Ascending aorta (tissue), 2 donors: ENCODE measurements at places on chromosomes 3 and 15.
A peak's percentile ranks its signal among the peaks of the same experiment; 100 is the strongest.

GRCh38 chr3:40336511-40337135, 27.1 kb downstream of the EIF1B start:
- H3K27ac ChIP-seq = no peak overlapping the region
- H3K27me3 ChIP-seq = no peaks in the 10 kb centered on the region
- no peak for DNase-seq
- H3K4me1 ChIP-seq = no peaks in the 10 kb centered on the region
- no peaks in the 10 kb centered on the region for H3K36me3 ChIP-seq
- no peak overlapping the region for H3K4me3 ChIP-seq

GRCh38 chr3:193774272-193774915, 181.4 kb downstream of the OPA1 start:
- H3K36me3 ChIP-seq = no peaks in the 10 kb centered on the region
- H3K27ac ChIP-seq = no peak overlapping the region
- no peaks in the 10 kb centered on the region for H3K4me1 ChIP-seq
- no peak for DNase-seq
- H3K4me3 ChIP-seq = no peak overlapping the region
- no peaks in the 10 kb centered on the region for H3K27me3 ChIP-seq

DNA sequence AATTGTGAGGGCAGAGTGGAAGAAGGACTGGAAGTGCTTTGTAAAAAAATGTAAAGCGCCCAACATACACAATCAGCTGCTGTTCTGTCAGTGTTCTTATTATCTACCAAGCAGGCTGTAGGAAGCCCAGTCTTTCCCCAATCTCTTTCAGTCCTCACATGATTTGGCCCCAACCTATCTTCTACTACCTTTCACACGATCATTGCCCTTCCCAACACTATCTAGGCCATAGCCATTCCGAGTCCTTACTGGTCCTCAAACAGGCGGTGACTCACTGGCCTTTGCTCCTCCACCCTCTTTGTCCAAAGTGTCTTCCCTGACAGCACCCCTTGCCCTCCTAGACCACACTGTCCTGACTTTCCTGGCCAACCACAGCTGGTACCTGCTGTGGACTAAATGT, 861 bp upstream of the RFT1 start:
- DNase-seq = no peak
- peak overlapping the region; percentile 93 for H3K4me3 ChIP-seq
- no peaks in the 10 kb centered on the region for H3K27me3 ChIP-seq

DNA sequence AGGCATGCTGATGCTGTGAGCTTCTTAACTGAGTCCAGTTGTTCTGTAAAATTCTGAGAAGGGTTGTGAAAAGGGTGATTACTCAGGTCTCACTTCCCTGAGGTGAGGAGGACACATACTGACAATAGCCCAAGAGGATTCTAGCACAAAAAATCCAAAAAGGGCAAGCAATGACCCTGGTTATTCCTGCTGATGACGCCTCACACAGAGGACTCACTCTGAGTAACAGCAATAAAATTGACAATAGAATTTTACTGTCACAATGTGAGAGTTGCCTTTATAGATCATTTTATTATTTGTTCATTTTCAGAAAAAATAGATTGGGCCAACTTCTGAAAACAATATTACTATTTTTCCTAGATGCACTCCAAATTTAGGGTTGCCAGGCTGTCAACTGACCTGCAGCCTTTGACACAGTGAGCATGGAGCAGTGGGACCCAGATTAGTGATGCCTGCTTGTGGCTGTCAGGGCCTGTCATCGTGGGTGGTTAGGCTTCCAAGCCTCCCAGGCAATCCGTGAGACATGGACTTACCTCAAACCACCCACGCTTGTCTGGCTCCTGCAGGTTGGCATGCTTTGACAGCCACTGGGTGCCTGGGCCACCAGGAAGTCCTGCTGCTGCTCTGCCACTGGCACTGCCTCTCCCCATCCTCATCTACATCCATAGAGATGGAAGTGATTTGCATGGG, 396.0 kb upstream of the THBS1 start:
- no peaks in the 10 kb centered on the region for H3K4me1 ChIP-seq
- no peak overlapping the region for H3K27ac ChIP-seq
- no peaks in the 10 kb centered on the region for H3K36me3 ChIP-seq
- DNase-seq = no peak
